ENCODE measurements at places on chromosomes 1 and 21.

DNA sequence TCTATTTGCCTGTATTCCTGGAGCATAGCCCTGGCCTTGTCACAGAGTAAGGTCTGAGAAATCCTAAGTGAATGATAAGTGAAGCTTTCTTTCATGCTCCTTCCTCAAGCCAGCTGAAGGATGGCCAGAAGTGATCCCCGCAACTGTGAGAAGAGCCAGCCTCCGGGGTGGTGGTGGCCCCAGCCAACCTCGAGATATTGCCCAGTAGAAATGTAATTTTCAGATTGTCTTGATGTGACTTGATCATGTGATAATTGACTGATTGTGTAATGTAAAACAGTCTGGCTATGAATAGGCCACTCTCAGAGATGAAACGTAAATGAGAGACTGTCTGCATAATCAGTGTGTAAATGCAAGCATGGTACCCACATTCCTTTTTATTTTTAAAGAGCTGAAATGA is 242.4 kb upstream of the CAMK1G start:
- no peak for DNase-seq

DNA sequence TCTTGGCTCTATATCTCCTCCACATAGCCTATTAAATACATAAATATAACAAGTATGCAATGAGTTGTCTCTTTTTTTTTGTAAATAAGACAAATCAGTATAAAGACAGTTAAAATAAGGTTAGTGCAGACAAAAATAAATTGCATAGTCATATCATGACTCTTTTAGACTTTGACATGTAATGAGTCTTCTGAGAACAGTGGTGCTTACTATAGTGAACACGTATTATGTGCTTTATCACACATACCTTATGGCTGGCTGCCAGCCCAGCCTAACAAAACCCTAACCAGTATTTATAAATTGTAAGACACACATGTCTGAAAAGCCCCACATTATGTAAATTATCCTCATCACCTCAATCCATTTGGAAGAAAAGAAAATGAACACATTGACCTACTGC is 29.1 kb upstream of the F13B start:
- DNase-seq = no peak

GRCh38 chr1:172117800-172118199 is 276.5 kb downstream of the DNM3 start:
- no peak for DNase-seq

GRCh38 chr21:27814226-27814625 is 847.3 kb upstream of the ADAMTS5 start:
- DNase-seq = no peak

- DNase-seq = no peak
These were observed 230.7 kb upstream of the DUSP10 start for GRCh38 chr1:221972276-221973235.

Measured in T47D (cell line).